ENCODE measurements at places on chromosomes 7 and 10.
A peak's percentile ranks its signal among the peaks of the same experiment; 100 is the strongest.

- peak; percentile 74 for DNase-seq
Measured at GRCh38 chr10:79196470-79197461, 128.0 kb downstream of the ZMIZ1 start.

- DNase-seq: no peak
Measured at GRCh38 chr10:109934958-109935793, 11.9 kb upstream of the XPNPEP1 start.

- no peak for DNase-seq
Measured at GRCh38 chr10:127612-128432, 7.4 kb upstream of the ZMYND11 start.

DNA sequence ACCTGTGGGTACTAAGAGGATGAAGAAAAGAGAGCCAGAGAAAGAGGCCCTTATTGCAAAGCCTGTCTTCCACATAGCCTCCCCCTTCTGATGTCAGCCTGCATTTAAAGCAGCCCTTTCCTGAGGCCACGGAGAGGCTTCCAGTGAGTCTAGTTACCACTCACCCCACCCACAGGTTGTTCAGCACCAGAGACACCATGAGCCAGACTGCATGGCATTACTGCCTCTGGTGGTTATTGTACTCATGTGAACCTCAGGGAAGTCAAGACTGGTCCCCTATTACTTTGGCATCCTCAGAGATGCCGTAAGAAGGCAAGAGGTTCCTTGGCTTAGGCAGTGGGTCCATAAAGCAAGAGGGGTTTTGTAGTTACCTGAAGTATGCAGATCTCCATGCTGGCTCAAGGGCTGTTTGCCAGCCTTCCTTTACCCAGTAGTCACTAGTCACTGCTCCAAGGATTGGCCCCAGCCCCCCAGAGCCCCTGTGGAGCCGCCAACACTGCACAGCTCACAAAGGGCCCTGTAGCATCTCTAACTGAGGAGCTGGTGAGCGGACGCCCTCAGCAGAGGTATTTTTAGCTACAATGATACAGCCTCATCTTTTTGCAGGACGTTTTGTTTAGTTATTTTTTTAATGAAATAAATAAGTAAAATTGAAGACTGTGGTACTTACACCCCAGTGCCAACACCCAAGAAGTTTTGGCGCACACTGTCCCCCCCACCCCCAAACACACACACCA lies 20.7 kb downstream of the LRRC4 start:
- DNase-seq: peak; percentile 20

All from ELR (cell line).